Ammon's horn (tissue), 1 donor: ENCODE measurements at places on chromosomes 13 and 19.

DNA sequence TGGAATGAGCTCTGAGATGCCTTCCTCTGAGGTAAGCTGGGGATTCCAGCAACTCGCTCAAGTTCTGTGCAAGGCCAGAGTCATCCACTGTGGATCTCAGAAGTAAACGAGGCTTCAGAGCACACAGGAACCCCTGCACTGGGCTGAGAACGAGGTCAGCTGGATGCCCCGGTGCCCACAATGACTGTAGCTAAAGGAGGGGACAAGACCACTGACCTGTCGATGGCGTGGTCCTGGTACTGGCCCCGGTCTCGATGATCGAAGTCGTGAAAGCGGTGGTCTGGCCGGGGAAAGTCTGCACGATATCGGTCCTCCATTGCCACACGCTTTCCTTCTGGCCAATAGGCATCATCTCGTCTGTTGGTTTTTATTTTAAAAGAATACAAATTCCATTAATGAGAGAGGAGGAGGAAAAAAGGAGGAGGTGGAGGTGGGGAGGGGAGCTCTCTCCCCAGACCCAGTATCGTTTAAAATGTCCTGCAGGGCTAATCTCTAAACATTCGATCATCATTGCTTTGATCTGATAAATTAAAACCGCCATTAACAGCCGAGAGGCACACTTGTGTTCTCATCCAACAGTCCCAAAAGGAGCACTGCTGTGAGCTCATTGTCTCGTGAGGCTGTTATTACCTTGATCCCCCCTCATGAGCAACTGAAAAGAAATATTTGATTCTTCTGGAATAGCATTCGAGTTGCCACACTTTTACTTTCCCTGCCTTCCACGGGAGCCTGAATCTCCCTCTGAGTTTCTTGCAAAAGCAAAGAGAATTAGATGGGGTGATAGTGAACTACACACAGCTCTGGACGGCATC is 25.0 kb upstream of the TINCR start:
- no peak for DNase-seq

- DNase-seq, result no peak
Observed at GRCh38 chr13:78239714-78240113, 321.1 kb upstream of the EDNRB start.

- DNase-seq, result no peak
Observed at GRCh38 chr13:32535115-32535514, 3.5 kb downstream of the N4BP2L2 start.

GRCh38 chr19:10580979-10581631 is 6.0 kb downstream of the AP1M2 start:
- DNase-seq, result peak; percentile 95

DNA sequence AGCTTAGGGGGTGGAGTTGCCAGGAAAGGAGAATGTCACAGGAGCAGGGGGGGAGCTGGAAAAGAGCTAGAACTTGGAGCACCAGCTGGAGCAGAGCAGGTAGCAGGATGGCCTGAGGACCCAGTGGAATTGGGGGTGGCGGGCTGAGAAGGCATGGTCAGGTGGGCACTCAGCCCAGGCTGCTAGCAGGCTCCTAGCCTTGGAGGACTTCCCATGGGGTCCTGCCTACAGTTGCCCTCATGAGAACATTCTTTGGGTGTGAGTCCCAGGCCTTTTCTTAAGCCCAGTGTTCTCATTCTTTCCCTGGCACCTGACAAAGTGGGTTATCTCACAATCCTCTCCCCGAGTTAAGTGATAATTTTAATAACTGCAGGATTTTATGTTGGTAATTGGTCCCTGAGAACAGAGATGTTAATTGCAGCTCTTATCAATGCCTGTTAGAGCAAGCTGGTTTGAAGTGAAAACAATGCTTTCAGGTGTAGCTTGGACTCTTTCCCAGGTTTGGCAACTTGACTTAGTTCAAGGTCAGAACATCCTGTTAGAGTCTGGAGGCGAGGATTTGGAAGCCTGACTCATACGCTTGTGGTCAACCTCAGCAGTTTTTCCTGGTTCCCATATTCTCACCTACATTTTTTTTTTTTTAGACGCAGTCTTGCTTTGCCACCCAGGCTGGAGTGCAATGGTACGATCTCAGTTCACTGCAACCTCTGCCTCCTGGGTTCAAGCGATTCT is 18.1 kb upstream of the OLFM4 start:
- no peak for DNase-seq

DNA sequence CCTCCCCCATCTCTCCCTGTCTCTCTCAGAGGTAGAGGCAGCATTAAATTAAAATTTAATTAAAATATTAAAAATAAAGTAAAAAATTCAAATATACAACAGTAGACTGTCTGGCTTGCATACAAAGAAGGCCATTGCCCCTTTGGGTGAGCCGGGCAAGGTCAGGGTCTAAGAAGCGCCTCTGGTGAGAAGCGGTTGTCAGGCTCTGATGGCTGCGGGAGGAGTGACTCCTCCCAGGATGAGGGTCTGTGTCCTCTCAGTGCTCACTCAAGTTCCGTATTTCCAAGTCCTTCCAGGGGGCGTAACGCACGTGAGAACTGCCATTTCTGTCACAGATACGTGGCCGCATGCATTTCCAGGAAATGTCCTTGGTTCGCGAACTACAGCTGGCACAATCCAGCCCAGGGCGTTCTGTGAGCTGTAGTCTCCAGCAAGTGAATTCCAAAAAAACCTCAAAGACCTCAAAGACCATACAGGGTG is 737 bp upstream of the ZNF181 start:
- no peak for DNase-seq

DNA sequence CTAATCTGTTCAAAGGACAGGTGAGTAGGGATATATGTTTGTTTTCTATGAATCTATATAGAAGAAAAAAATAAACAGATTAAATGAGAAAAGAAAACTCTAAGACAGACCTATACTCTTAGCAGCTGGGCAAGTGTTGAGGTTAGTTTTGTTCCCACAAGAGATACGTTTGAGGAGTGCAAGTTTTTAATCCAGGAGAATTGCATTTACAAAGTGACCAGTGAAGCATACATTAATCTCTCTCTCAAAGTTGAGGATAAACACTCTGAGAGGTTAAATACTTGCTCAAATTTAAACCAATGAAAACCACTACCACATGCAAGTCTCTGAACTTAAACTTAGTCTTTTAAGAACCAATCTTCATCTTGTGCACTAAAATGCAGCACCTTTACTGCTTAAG is 930.5 kb upstream of the MIR17HG start:
- no peak for DNase-seq

DNA sequence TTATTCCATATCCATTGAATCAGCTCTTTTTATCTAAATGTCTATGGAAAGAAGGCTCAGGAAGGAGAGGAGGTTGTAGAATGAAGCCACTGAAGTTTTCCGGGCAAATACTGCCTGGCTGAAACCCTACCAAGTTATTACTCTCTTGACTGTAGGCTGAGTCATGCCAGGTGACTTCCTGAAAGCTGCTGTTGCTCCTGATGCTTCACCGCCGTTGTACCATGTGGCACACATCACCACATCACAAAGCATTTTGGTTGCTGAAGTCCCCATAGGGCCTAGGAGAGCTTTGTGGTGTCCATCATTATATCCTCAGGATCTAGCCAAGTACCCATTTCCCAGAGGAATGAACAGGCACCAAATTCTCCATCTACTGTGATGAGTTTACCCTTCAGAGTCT is 11.1 kb upstream of the TDRD12 start:
- no peak for DNase-seq

- DNase-seq, result peak; percentile 57
Observed at GRCh38 chr19:55528030-55528803, 8.7 kb downstream of the SBK2 start.

GRCh38 chr13:60407095-60407494 is 10.1 kb downstream of the TDRD3 start:
- no peak for DNase-seq

- DNase-seq, result no peak
Observed at GRCh38 chr13:79406597-79406908, 498 bp upstream of the RBM26 start.

GRCh38 chr13:112795277-112795676 is 105.4 kb downstream of the ATP11A start:
- no peak for DNase-seq

GRCh38 chr19:31545777-31546176 is 196.5 kb upstream of the TSHZ3 start:
- no peak for DNase-seq

- no peak for DNase-seq
Observed at GRCh38 chr13:106507560-106508274, 27.7 kb downstream of the EFNB2 start.

- peak; percentile 37 for DNase-seq
Observed at GRCh38 chr13:40665126-40666044, 1.1 kb downstream of the FOXO1 start.

- no peak for DNase-seq
Observed at GRCh38 chr19:30431591-30431990, 59.4 kb downstream of the ZNF536 start.

DNA sequence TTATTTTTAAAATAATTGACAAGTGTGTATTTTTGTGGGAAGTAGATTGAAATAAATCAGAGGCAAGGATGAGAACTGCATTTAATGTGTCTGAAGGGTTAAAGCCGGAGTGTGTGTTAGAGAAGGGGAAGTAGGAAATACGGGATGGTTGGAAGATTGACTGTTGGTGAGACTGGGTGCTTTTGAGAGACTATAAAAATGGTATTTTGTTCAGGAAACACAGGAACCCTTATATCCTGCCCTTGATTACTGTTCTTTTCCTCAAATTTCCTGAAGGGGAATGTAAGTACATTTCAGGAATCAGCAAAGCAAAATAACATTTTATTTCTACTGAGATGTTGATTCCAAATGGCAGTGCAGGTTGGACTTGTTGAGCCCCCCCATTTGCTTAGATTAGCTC is 15.1 kb downstream of the IFT88 start:
- no peak for DNase-seq

DNA sequence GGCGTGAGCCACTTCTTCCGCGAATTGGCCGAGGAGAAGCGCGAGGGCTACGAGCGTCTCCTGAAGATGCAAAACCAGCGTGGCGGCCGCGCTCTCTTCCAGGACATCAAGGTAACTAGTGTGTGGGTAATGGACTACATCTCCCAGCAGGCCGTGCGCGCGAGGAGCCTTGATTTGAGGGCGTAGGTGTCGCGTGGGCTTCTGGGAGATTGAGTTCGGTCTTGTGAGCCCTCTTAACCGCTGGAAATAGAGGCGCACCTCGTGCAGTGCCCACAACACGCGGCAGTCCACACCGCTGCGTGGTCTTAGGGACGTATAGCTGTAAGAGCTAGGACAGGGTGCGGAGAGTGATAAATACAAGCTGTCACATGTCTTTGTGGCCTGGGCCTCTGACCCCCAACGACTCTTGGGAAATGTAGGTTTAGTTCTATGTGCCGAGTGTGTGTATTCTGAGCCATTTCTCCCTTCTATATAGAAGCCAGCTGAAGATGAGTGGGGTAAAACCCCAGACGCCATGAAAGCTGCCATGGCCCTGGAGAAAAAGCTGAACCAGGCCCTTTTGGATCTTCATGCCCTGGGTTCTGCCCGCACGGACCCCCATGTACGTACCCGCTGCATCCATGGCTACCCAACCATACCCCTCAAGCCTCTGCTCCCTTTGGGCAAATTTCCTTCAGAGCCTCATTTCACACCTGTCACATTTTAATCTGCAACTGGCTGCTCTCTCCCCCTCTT is 864 bp downstream of the FTL start:
- peak; percentile 96 for DNase-seq

DNA sequence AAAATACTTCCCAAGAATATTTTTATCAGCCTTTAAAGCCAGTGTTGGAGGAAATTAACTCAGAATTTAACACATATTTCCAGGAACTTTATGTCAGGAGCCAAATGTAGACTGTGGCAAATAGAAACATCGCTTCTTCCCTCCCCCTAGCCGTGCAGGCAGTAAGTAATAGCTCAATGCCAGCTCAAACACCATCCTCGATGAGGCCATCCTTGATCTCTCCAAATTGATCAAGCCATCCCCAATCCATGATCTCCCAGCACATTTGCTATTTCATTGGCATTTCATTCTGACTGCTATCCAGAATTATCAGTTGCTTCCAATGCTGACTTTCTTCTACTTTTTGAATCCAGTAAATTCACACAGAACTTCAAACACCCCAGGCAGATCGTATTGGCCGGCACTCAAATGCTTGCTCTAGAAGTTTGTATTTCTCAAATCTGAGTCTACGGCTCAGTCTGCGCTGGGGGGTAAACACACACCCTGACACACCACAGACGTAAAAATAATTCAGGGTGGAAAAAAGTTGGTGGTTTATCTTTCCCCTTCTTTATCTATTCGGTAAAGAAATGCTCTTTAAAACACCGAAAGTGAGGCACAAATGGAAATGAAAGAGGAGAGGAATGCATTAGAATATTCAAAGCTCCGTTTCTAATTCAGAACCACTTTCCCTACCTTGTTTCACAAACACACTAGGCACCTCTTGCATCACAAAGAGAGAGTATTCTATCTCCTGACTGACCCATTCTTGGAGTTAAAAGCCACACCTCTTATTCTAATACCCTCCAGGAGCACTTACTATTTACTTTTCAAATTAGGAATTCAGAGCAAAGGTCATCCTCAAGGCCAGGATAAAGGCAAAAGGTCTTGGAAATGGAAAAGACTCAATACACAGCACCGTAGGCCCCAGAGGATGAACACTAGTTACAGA is 991 bp downstream of the OBI1 start:
- no peak for DNase-seq

- peak; percentile 32 for DNase-seq
Observed at GRCh38 chr13:36108954-36109353, 22.2 kb downstream of the DCLK1 start.

DNA sequence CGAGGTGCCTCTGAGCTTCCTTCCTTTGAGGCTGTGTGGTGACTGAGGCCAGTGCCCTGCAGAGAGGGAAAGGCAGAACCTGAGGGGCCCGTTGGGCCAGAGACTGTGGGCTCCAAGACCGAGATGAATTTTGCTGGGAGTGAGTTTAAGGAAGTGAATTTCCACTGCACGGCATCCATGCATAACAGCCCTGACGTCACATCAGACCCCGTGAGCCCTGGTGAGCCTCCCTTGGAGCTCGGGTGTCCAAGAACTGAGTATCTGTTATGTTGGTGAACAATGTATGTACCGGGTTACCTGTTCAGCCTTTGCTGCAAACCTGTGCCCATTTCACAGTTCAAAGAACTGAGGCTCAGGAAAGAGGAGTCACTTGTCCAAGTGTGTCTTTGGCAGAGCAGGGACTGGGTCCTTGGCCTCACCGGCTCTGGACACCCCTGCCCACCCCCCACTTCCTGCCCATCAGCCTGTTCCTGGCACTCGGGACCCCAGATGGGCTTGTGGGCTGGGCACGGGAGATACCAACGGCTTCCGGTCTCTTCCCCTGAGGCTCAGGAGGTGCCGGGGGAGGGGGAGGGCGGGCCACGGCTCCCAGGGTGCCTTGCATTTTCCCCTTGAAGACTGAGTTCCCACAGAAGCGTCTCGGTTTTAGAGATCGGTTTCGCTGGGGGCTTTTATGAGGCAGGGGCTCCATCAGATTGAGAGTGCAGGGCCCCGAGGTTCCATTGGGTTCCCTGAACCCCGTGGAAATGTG is 33.7 kb downstream of the NFILZ start:
- no peak for DNase-seq

GRCh38 chr19:29645911-29646310 is 19.4 kb upstream of the PLEKHF1 start:
- DNase-seq, result peak; percentile 70

GRCh38 chr19:34925278-34925855 is 1.3 kb upstream of the ZNF30 start:
- no peak for DNase-seq

GRCh38 chr13:55577082-55577846 is 1563.5 kb upstream of the PRR20A start:
- DNase-seq, result no peak
